ENCODE measurements at places on chromosomes 7 and 10. TPM values are rescaled to one million over a fixed set of nuclear protein-coding genes. Genes with fewer than 3 reads are reported as not detected.

Gene POLR1F
- total RNA-seq = 9.8 TPM

DNA sequence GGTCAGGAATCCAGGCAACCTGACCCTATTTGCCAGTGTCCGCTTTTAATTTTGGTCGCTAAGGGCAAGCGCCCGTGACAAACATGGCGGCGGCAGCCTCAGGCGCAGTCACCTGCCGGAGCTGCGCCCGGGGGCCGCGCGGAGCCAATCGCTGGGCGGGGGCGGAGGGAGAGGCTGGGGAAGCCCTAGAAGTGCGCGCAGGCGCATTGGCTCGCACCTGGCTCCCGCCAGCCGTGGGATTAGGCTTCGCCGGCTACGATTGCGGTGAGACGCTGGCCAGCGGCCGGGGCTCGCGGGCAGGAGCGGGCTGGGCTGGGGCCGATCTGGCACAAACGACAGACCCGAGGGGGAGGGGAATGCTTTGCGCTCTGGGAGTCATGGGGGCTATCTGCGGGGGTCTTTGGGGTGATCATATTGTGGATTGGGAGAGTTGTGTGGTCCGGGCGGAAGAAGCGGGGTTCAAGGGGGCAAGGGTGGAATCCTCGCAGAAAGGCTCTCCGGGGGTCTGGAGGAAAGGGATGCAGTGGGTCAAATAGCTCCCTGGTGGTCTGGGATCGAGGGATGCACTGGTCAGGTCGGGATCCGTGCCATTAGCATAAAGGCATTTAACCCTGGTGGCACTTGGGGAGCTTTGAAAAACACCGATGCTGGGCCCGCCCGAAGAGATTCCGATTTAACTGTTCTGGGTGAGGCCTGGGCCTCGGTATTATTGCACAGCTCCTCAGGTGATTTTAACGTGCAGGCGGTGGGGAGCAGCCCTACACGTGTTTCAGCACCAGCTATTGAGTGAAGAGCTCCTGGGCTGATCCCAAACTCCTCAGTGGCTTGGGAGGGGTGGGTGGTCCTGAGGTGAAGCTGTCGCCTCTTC is 10.1 kb upstream of the C10orf95 start:
- DNase-seq = peak; percentile 87

Gene ZP3
- 0.74 TPM for total RNA-seq

GRCh38 chr7:141053626-141054025 is 20.2 kb upstream of the TMEM178B start:
- no peak for DNase-seq

GRCh38 chr10:49327036-49327813 is 28.3 kb downstream of the C10orf71 start:
- DNase-seq = no peak

- DNase-seq = no peak
These were observed 310.6 kb upstream of the MGMT start for GRCh38 chr10:129156406-129156805.

DNA sequence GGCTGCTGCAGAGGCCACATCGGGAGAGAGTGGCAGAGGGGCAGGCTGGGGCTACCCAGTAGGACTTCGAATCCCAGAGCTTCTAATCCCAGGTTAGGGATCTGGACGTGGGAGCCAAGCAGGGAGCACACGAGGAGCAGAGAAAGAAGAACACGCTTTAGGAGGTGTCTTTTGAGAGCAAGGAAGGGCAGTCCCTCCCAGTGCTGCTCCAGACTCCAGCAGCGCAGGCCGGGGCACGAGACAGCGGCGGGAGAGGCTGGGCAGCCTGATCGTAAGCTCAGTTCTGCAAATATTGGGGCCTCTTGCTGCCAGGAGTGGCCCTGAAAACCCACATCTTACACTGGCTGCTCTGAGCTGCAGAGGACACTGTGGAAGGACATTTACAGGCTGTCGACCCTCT is 75.9 kb downstream of the HIPK2 start:
- DNase-seq = no peak

GRCh38 chr7:2143981-2144595 is 88.7 kb downstream of the MAD1L1 start:
- no peak for DNase-seq

Gene LBX1
- 0.09 TPM for total RNA-seq

Gene OR2A12
- total RNA-seq = 0.06 TPM

Gene NKX6-2
- not detected for total RNA-seq

Gene NKX2-3
- total RNA-seq = not detected

GRCh38 chr10:49606981-49607535 is 3.1 kb upstream of the SLC18A3 start:
- peak; percentile 83 for DNase-seq

Gene OR2A42
- 0.26 TPM for total RNA-seq

- peak; percentile 94 for DNase-seq
These were observed 2.4 kb downstream of the CDK6 start for GRCh38 chr7:92833766-92834506.

Gene SPACDR
- total RNA-seq = 2.0 TPM

Gene CYP3A7
- total RNA-seq = 0.64 TPM

GRCh38 chr7:95863623-95864022 is 91.3 kb downstream of the DYNC1I1 start:
- no peak for DNase-seq

GRCh38 chr7:598899-599298 is 79.3 kb upstream of the PDGFA start:
- DNase-seq = no peak

DNA sequence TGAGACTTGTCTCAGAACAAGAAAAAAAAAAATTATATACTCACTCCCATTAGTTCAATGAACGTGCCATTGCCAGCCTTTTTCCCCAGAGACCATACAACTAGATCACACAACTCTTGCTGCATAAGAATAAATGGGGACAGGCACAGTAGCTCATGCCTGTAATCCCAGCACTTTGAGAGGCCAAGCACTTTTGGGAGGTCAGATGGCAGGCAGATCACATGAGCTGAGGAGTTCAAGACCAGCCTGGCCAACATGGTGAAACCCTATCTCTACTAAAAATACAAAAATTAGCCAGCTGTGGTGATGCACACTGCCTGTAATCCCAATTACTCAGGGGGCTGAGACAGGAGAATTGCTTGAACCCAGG is 13.6 kb downstream of the PDLIM1 start:
- DNase-seq = no peak

Gene GIMAP1
- 4.6 TPM for total RNA-seq

Gene CUBN
- 1.7 TPM for total RNA-seq

- DNase-seq = no peak
These were observed 184.5 kb upstream of the RNF32 start for GRCh38 chr7:156456032-156456431.

Gene BTBD16
- total RNA-seq = not detected

GRCh38 chr7:74584160-74584954 is 73.2 kb upstream of the GTF2I start:
- no peak for DNase-seq

DNA sequence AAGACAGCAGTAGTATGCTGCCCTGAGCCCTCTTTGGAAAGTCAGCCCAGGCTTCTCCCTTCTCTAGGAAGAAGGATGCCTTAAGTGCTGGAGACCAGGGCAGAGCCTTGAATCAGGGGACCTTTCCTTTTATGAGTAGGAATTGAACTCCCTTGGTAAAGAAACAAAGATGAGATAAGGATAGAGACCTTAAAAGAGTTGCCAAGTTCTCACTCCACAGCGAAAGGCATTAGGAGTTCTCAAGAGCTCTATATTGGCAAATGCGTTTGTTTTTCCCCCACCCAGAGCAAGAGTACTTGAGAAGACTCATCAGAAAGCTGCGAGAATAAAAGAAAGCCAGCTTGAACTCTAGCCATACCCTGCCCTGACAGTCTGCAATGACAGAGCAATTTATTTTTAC is 72.9 kb upstream of the OGDHL start:
- DNase-seq = no peak

DNA sequence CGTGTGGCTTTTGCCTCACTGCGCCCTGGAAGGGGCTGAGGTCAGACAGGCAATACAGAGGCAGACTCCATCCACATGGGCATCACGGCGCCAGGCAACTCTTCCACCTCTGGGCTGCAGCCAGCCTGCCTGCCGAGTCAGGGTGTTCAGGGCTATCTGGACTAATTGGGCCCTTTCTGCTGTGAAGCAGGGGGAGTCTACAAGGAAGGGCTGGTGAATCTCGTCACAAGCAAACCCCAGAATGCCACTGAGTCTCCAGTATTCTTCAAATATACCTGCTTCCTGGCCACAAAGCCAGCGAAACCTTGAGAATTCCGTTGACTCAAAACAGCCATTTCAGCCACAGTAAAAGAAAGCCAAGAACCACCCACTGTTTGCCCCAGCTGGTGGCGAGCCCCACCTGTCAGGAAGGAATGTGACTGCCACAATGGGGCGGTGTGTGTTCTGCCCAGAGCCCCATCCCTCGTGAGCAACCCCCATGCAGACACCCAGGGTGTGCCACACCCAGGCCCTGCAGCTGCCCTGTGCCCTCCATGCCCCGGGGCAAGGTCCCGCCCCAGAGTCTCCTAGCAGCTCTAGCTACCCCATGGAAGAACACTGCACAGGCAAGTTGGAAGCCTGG is 117.3 kb downstream of the FAM53B start:
- no peak for DNase-seq

DNA sequence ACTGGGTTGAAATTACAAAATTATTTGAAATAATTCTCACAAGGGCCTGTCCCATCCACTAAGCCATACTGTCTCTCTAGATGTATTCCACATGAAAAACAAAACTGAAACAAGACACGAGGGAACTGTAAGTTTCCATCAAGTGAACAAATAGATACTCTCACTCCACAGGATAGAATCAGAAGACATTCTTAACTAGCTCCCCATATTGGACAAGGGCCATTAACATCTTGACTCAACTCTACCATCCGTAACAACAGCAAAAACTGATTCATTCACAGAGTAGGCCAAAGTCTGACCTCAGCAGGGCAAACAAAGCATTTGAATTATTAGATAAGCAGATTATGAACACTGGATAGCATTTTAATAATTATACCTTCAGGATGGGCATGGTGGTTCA is 29.1 kb downstream of the UBE2H start:
- DNase-seq = no peak

Gene ZNF777
- 12.3 TPM for total RNA-seq

GRCh38 chr7:84950836-84951235 is 236.0 kb downstream of the SEMA3D start:
- no peak for DNase-seq

Gene CFAP70
- total RNA-seq = 17.2 TPM

Gene OR6V1
- not detected for total RNA-seq

DNA sequence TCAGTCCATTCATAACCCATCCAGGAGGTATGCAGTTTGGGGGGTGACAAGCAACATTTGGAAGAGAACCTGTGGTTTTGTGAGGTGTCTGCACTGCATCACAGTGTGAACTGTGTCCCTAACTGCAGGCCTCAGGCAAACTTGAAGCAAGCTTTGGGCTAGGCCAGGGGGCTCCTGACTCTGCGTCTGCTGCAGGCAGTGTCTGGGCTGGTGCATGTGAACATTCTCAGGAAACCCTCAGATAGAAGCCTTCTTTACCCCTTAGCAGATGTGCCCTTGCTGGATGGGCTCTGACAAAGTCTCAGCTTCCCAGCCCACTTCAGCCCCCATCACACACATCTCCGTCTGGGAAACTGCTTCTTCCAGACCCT is 61.0 kb downstream of the VIPR2 start:
- DNase-seq = no peak

- no peak for DNase-seq
These were observed 361.0 kb upstream of the CDC14C start for GRCh38 chr7:48563334-48563733.

DNA sequence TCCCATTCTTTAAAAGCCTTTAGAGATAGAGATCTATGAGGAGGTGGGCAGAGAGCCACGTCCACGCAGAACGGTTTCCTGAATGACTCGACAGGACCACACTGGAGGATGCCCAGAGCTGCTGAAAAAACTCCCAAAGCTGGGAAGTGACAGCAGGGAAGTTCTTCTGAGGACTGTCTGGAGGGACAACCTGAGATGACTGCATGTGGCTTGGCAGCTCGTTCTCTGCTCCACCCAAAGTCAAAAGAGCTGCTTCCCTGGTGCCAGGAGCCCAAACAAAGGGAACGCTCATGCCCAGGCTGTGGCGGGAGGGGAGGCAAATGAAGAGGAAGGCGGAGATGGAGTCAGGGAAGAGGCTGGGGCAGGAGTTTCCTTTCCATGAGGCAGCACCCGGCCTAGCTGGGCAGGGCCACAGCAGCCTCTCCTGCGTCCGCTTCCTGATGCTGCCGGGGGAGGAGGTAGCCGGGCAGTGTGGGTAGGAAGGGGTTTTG is 95.4 kb downstream of the CCDC3 start:
- DNase-seq = no peak

GRCh38 chr10:119166564-119166963 is 1.1 kb upstream of the SFXN4 start:
- no peak for DNase-seq

Gene ADIRF
- 61.4 TPM for total RNA-seq

- no peak for DNase-seq
These were observed 168.0 kb downstream of the ZNF438 start for GRCh38 chr10:30863516-30864210.

DNA sequence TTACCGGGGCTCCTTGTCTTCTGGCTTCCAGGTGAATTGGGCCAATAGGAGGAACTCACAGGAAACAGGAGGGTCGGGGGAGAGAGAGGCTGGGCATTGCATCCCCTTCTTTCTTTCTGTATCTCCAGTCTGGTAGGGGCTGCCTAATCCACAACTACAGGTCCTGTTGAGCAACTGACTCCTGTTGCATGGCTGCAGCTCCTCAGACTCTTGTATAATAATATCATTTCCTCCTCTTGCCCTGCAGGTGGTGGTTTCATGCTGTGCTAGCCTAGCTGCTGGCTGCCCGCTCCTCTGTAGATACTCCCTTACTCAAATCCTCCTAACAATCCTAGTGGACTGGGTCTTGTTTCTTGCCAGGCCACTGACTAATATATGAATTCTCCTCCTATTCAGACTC is 276.5 kb upstream of the SMIM30 start:
- DNase-seq = no peak

Gene RNF133
- 9.1 TPM for total RNA-seq

DNA sequence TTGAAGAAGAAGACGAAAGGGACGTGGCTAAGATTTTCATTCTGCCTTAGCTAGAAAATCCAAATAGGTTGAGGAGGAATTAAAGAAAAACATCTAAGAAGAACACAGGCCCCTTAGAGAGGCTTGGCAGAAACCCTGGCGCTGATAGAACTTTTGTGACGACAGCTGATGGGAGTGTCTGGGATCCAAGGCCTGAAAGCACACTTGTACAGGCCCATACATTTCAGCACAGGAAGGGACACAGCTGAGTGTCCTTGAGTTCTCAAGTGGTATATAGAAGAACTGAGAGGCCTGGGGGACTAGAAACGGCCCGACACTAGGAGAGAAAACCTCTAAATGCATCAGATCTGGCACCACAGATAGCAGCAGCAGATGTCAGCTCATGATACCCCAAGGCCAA is 39.5 kb downstream of the PRPS1L1 start:
- DNase-seq = peak; percentile 39

DNA sequence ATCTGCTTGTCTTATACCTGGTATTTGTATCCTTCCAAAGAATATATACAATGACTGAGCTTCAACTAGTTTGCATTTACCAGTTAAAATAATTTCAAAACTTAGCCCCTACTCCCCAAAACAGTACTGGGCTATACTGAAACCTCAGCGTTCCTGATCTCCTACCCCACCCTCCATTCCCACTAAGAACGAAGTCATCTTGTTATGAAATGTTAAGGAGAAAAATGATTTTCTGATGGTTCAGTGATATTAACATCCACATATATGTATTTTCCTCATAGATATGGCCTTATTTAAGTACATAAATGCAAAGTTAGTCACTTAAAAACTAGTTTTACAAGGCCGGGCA is 28.9 kb upstream of the ANAPC16 start:
- DNase-seq = no peak

Gene TRIM50
- 0.34 TPM for total RNA-seq
